H4 (cell line): ENCODE measurements at places on chromosomes 3 and 15. TPM values are rescaled to one million over a fixed set of nuclear protein-coding genes. Genes with fewer than 3 reads are reported as not detected.

The MCF2L2 gene
- 0.62 and 0.64 TPM in 2 replicates for total RNA-seq

The GOLGA8S gene
- total RNA-seq: not detected in 2 replicates

DNA sequence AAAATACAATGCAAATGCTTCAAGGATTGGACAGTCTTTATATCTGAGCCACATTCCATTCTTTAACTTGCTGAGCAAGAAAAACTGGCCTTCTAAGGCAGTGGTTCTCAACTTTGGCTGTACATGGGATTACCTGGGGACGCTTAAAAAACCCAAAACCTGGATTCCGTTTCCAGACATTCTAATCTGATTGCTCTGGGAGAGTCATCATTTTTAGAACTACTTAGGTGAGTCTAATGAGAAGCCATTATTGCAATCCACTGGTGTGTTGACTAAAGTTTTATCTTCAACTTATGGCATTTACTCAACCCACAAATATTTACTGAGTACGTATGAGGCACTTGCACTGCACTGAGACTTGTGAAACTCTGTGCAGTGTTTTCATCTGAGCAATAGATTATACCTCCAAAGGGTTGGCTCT, 195.7 kb upstream of the ATP11B start:
- DNase-seq: peak; percentile 53

The TNNC1 gene
- 1.3 TPM in 1 of 2 replicates, not detected in the other for total RNA-seq

GRCh38 chr15:93948726-93949125, 282.6 kb upstream of the MCTP2 start:
- DNase-seq: no peak

- no peak for DNase-seq
Observed at GRCh38 chr15:88131937-88132336, 124.6 kb downstream of the NTRK3 start.

The NUTM1 gene
- total RNA-seq: not detected in 2 replicates
